ENCODE measurements at places on chromosomes 4 and X.

DNA sequence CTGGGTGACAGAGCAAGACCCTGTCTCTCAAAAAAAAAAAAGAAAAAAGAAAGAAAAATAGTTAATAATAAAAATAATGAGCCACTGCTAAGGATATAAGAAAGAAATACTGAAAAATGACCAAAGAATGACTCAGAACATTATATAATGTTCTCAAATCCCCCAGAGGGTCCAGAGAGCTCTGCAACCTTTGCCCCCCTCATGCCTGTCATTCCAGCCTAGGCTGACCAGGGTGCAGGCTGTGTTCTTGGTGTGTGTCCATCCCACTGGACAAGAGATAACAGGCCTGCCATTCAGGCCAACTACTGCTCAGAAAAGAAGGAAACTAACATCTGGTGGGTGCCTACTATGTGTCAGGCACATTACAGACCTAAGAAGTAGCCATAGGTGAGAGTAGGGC lies 72.7 kb upstream of the EDNRA start:
- DNase-seq, result no peak

GRCh38 chr4:1767061-1767769 lies 25.9 kb upstream of the FGFR3 start:
- no peak for DNase-seq

DNA sequence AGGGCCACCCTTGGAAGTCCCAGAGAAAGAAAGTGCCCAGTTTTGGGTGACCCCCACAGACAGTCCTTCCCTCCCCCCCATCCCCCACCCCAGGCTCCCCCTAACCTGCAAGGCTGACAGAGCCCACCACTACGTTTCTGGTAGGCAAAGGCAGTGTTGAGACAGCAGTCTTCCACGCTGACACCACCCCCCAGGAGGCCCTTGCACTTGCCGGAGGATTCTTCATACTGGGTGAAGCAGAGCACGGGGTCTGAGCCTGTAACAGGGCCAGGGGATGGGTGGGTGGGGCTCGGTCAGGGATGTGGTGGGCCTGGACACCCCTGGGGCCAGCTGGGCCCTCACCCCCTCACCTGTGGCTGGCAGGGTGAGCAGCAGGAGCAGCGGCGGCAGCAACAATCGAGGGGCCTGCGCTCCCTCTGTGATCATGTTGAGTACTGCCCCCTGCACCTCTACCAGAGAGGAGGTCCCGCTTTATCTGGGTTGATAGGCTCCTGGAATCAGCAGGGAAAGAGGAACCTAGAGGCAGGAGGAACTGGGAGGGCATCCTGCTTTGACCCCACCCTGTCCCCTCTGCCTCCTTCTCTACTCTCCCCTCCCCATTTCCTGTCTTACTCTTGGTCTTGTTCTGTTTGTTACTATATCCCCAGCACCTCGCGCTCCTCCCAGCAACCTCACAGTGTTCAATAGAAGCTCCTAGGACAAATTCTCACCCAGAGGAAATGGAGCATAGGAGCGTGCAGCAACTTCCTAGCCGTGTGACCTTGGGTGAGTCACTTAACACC lies at the start of gene CFP:
Gene CFP, minus strand, starts transcription at position 512 of the 782 bp plus-strand sequence. Its CDS starts 86 bp downstream, at position 426.
- no peak for DNase-seq

GRCh38 chr4:151541389-151542071 lies 132.6 kb downstream of the FHIP1A start:
- DNase-seq, result peak; percentile 57

DNA sequence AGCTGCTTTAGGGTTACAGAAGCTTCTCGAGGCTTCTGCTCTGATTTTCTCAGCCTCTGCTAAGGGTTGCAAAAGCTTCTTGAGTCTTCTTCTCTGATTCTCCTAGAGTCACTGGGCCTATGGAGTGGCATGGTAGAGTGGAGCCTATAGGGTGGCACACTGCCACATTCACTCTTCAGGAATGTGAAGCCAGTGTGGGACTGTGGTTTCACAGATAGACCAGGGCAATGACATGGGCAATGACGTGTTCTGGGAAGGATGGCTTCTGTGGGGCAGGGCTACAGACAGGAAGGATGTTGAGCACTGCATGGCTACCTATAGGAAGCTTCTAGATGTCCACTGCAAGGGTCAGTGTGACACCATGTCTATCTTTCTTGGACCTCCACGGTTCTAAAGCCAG lies 11.0 kb upstream of the MAMLD1 start:
- no peak for DNase-seq

DNA sequence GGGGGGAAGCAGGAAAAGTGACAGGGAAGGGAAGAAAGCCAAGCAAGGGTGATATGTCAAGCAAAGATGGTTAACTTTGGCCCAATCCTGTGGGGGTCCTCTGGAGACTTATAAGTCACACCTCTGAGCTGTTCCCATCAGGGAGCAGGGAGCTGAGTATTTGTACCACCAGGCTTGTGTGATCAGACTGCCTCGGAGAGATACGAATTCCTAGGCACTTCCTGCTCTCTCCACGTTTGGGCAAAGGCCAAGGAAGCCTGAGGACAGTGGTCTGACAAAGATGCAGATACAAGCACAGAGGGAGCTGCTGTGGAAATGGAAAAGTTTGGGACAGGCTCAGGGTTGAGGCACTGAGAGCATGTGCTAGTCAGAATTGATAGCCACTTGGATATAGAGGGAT lies 10.4 kb upstream of the PPP3CA start:
- peak; percentile 64 for DNase-seq

- no peak for DNase-seq
These were observed 548.1 kb downstream of the PPP4R3C start for GRCh38 chrX:26915064-26915463.

DNA sequence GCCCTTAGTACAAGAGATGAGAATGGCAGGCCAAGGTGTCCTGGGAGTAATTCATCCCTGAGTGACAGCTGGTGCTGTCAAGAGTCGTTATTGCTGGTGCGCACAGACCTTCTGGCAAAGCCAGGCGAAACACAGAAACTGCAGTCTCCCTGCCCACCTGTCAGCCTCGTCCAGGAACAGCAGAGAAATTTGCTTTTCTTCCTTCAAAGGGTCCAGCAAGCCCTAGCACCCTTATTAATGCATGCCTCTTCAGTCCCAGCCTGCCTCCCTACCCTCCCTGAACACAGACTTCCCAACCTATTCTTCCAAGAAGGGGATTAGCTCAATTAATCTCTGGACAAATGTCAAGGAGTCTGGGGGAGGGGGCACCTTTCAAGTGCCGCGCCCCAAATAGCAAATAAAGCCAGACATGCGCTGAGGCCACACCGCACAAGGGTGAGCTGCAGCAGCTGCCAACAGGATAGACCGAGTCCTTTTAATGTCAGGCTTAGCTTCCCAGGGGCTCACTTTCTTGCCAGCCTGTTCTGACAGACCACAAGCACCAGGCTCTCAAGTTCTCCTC lies 250.7 kb upstream of the RASGEF1B start:
- DNase-seq, result no peak

GRCh38 chr4:72295966-72296557 lies 264.3 kb downstream of the NPFFR2 start:
- DNase-seq, result peak; percentile 59

GRCh38 chrX:65601530-65602220 lies 65.8 kb upstream of the MSN start:
- peak; percentile 74 for DNase-seq

DNA sequence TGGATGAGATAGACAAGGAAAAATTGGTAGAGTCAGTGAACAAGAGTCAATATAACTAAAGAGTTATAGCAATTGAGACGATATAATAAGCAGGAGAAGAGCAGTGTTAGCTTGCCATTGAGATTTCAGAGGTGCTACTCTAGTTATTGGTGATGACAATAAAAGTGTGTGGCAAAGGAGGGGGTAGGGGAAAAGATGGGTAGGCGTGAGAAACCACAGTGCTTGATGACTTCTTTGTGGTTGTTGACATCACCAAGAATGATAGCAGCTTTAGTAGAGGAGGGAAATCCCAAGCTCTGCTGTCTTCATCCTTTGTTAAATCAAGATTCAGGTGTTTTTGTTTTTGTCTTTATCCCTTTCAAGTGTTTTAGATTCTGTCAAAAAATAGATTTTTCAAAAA lies 179.9 kb upstream of the PPP3CA start:
- DNase-seq, result no peak

DNA sequence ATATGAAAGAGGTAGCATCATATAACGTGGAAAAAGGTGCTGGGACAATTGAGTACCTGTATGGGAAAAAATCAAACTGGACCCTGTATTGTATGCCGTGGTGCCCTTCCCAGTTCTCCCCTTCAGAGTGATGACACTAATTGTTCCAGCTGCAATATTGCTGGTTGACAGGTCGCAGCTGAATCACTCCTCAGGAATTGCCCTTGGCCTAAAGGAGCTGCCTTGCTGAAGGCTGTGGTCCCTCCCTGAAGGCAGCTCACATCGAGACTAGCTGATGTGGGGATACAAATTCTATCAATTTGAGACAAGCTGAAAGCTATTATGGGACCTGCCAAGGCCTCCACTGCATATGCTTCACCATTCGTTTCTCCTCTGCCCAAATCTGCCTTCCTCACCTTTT lies 39.3 kb upstream of the CXCL8 start:
- peak; percentile 46 for DNase-seq

DNA sequence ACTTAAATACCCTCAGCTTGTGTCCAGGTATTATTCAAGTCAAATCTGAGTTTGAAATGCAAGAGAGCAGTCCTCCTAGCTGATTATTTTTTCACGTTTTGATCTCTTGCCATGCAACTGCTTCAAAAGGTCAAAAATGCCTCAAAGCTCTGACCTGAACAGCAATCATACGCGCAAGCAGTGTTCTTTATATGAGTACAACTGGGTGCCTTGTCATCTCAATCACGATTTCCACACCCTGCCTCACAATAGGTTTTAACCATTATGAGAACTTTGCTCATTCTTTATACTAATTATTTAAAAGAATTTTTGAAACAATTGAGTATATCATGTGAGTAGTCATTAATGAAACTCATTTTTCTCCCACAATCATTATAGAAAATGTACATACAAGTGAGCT lies 649.1 kb downstream of the DMD start:
- no peak for DNase-seq

DNA sequence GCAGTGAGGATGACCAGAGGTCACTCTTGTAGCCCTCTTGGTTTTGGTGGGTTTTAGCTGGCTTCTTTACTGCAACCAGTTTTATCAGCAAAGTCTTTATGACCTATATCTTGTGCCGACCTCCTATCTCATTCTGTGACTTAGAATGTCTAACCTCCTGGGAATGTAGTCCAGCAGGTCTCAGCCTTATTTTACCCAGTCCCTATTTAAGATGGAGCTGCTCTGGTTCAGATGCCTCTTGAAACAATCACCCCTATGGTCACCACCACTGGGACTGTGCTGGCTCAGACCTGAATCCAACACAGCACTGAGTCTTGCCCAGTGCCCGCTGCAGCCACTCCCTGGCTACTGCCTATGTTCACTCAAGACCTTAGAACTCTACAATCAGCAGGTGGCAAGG lies 49.4 kb downstream of the MCUB start:
- DNase-seq, result no peak

GRCh38 chr4:172899861-172900260 lies 268.8 kb upstream of the GALNT7 start:
- DNase-seq, result no peak

DNA sequence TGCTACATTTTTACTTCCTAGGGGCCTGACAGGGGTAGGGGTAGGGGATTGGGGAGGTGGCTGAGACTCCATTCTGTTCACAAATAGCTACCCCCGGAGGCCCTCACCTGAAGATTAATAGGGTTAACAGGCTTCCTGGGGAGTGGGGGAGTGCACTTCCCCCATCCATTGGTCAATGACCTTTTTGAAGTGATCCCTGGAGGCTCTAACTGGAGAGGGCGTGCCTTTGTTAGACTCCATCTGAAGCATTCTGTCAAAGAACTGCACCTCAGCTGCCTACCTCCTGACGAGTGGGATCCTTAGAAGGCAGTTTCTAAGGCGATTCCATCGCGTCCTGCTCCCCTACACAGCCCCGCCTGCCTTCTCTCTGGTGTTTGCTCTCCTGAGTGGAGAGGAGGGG lies 10.0 kb upstream of the MTM1 start:
- no peak for DNase-seq

DNA sequence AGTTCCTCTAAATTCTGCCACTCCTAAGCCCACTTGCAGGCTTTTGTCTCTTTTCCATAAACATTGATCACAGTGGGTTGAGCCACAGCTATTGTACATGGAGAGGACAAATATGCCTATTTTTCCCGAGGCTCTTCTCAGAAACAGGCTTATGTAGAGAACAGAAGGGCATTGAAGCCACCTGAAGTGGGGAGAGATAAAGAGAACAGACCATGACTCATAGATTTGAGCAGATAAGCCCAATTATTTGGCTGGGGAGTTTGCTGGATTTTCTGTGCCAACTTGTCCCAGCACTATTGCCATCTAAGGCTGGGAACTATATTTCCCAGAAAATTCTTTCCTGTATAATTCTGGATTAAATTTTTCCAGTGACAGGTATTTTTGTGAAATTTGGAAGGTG lies 446.1 kb upstream of the RPS6KA3 start:
- DNase-seq, result no peak

- no peak for DNase-seq
These were observed 27.4 kb downstream of the PRSS12 start for GRCh38 chr4:118325431-118325830.

DNA sequence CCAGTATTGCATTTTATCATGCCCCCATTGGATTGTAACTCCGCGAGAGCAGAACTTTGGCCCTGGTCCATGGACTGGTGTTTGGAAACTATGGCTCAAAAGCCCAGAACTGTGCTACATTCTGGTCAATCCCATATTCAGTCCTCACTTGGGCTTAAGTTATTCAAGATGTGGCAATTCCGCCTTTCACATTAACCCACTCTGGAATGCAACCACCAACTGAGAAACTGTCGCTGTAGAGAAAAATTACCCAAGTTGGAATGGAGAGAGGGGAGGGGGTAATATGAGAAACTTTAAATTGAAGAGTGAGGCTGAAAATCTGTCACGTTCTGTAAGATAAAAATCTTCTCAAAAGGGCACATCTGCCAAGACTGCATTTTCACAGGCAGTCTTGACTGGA lies 189.6 kb upstream of the NHS start:
- peak; percentile 44 for DNase-seq

DNA sequence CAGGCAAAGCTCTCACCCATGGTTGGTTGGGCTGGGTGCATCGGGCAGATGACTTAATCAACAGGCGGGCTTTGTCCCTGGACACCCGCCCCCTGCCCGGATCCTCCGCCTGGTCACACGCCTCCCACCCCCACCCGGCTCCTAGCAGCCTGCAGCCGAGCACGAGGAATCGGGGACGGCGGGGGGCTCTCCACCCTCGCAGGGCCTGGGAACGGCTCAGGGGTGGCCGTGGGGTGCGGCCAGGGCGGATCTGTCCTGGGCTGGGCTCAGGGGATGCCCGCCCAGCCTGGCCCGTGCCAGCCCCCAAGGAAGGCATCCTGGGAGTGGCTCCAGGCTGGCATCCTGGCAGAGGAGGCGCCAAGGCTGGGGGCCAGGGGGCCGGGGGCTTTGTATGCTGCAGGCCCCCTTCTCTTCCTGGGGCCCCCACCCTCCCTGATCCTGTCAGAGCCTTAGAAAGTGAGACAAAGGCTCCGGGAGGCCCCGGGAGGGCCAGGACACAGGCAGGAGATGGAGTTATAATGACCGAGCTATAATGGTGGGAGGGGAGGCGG lies 32.5 kb upstream of the FGFR3 start:
- DNase-seq, result no peak

DNA sequence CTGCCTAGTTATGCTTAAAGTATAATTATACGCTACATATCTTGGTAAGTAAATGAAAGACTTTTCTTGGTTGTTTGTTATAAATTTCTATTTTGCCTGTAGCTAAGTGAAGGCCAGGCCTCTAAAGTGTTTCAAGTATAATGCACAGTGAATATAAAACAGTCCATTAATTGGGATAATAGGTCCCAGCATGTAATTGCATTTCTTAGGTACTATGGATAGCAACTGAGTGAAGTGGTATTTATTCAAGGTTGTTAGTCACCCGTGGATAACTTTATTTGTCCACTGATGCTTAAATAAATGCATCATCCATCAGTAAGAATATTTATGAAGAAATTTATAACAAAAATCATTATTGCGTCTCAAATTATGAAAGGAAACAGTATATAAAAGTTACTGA lies 59.1 kb downstream of the TEX13C start:
- no peak for DNase-seq
